Hindlimb muscle (tissue), 1 donor: ENCODE measurements at places on chromosomes 1 and 21. TPM values are rescaled to one million over a fixed set of nuclear protein-coding genes. Genes with fewer than 3 reads are reported as not detected.

DNA sequence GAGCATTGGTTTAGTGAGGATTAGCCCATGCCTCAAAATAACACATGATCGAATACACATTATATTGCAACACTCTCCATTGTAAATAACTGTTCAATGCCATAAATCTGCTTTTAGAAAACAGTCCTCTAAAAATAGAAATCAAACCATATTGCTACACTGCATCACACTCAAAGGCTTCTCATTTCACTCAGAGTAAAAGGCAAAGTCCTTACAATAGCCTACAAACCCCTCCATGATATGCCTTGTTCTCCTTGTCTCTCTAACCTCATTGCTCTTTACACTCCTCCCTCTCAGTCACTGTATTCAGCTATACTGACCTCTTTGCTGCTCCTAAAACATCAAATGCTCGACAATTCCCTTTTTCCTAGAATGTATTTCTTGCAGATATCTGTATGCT lies 64.2 kb downstream of the CYYR1 start:
- DNase-seq = no peak

GRCh38 chr1:192958871-192959270 lies 100.3 kb downstream of the UCHL5 start:
- no peak for DNase-seq

GRCh38 chr1:183023146-183023600 lies at the start of gene LAMC1:
Gene LAMC1, plus strand, starts transcription at chr1:183023420. Its CDS starts 297 bp downstream, at chr1:183023717.
- peak; percentile 90 for DNase-seq

- no peak for DNase-seq
Observed at GRCh38 chr1:179818743-179819173, 58.8 kb downstream of the TOR1AIP2 start.

DNA sequence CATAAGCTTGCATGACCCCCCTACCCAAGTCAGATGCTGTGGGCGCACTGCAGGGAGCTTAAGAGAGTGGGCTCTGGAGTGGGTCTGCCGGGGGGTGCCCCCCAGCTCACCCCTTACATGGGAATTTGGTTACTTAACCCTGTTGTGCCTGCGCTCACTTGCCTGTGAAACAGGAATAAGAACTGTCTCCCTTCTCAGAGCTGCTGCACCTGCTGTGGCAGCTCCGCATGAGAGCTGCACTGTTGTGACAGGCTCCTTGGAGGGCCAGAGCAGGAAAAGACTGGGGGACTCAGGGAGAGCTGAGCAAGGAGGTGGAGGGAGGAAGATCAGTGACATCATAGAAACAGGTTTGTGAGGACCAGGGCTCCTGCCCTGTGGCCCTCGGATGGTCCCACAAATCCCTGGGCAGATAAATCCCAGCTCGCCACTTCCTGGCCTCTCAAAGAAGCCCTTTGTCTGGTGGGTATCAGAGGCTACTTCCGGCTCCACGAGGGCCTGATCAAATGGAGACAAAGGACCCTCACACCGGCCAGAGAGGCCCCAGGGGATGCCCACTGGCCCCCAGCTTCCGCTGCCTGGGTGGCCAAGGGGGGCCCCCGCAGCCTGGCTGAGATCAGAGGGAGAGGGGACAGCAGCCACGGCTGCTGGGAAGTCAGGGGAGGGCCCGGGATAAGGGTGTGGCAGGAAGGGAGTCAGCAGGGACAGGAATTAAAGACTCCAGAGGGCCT lies 28.9 kb upstream of the LAPTM5 start:
- no peak for DNase-seq

DNA sequence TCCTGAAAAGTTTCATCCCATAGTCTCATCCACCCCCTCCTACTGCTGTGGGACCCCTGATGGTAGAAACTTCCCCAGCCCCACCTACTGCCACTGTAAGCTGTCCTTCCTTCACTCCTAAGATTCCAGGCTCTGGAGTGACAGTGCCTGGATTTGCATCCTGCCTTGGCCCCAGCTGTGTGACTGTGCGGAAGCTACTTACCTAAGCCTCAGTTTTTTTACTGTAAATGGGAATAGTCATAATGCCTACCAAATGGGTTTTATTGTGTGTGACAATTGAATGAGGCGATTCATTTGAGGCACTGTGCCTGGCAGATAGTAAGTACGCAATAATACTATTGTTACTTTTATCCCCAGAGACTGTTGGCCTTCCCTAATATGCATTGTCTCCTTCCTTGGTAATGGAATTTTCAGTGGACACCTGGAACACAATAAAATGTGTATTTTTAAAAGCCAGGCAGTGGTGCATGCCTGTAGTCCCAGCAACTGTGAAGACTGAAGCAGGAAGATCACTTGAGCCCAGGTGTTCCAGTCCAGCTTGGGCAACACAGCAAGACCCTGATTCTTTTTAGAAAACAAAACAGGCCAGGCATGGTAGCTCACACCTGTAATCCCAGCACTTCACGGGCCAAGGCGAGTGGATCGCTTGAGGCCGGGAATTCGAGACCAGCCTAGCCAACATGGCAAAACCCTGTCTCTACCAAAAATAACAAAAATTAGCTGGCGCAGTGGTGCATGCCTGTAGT lies 55.0 kb upstream of the ZNF326 start:
- no peak for DNase-seq

The LMX1A gene
- polyA plus RNA-seq = 1.3 TPM

DNA sequence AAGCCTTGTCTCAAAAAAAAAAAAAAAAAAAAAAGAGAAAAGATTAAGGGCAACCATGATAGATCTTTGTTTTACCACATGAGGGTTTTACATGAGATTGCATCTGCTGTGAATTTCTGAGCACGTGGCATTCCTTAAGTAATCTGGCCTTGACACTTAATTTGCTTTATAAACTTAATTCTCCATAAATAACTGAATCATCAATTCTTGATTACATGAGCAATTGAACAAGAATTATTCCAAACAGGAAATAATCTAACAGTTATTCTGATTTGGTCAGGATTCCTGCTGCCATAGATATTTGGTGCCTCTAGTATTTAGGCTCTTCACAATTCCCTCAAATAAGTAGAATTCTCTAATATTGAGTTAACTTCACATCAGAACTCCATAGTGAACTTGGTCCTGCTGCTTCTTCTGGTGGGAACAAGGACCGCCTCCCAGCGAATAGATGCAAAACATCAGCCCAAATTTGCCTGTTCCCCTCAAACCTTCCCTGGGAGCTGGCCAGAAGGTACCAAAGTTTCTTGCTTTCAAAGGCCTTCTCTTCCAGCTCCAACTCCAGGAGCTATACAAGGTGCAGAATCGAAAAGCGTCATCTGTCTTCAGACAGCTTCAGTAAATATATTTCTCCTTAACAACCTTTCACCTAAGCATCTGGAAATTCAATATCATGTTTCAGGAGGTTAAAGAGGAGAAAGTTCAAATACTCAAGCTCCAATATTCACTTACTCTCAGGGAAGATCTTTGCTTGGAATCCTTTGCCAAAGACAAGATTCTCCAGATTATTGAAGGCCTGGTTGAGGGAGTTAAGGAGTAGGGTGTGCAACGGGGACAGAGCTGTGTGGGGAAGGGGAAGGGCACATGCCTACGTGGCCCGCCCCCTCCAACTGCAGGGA lies 1.0 kb downstream of the KRTCAP2 start:
- no peak for DNase-seq

The FCGR3A gene
- 3.4 TPM for polyA plus RNA-seq

DNA sequence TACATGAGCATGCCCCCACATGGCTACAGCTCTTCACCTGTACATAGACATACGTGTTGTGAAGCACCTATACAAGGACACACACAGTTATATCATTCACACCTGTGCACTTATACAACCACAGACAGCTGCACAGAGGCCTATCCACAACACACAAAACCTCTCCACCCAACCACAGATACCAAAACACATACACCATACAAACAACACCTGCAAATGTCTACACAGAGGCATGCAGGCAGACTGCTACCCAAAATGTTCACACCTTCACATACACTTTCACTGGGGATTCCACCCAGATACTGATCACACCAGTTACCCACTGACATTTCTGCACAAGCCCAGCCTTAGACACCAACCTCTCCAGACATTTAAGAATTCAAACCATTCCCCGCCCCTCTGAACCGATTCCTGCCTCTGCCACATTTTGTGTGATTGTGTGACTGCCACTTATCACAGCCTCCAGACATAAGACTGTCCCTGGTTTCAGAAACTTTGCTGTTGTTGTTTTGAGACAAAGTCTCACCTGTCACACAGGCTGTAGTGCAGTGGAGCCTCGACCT lies 2.0 kb downstream of the C1orf232 start:
- no peak for DNase-seq

GRCh38 chr1:38444311-38444710 lies 397.7 kb upstream of the POU3F1 start:
- DNase-seq = no peak

The TMCC2 gene
- 11.8 TPM for polyA plus RNA-seq

- DNase-seq = no peak
Observed at GRCh38 chr1:18819986-18820790, 39.3 kb downstream of the TAS1R2 start.

DNA sequence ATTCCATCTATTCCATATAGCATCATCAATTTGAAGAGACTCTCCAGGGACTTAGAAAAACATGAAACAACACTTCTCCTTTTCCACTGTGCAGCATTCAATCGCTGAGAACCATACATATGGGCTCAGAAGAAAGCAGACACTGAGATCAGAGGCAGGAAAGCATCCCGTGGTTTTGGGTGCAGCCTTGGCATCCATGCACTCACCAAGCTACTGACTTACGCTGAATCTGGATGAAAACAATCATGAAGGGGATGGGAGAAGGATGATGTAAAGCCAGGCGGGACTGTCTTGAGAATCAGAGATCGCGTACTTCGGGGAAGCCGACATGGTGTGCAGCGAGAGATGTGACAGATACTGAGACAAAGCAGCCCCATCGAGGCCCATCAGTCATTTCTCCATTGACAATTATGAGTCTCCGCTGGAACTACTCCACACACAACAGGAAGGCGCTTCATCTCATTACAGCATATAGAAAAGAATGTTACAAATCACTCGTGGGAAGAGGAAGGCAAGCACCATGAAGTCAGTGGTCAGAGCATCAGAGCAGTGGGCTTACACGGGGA lies 2.3 kb upstream of the TIAM1 start:
- no peak for DNase-seq

- no peak for DNase-seq
Observed at GRCh38 chr1:202687370-202687769, 22.9 kb downstream of the SYT2 start.

GRCh38 chr1:167605576-167605975 lies 24.5 kb upstream of the RCSD1 start:
- no peak for DNase-seq

DNA sequence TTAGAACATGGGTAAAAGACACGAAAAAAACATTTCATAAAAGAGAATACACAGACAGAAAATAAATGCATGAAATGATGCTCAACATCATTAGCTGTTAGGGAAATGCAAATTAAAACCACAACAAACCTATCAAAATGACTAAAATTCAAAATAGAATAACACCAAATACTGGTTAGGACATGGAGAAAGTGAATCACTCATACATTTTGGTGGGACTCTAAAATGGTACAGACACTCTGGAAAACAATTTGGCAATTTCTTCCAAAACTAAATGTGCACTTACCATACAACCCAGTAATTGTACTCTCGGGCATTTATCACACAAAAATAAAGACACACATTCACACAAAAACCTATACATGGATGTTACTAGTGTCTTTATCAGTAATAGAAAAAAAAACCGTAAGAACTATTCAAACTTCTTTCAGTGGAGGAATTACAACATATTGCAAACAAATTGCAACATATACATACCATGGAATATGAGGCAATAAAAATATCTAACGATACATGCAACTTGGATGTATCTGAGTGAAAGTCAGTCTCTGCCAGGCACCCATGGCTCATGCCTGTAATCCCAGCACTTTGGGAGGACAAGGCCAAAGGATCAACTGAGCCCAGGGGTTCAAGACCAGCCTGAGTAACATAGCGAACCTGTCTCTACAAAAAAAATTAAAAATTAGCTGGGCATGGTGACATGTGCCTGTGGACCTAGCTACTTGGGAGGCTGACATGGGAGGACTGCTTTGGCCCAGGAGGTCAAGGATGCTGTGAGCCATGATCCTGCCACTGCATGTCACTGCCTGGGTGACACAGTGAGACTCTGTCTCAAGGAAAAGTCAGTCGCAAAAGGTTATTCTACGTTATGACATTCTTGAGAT lies 19.6 kb downstream of the HSF2BP start:
- no peak for DNase-seq

The CTH gene
- 2.5 TPM for polyA plus RNA-seq

DNA sequence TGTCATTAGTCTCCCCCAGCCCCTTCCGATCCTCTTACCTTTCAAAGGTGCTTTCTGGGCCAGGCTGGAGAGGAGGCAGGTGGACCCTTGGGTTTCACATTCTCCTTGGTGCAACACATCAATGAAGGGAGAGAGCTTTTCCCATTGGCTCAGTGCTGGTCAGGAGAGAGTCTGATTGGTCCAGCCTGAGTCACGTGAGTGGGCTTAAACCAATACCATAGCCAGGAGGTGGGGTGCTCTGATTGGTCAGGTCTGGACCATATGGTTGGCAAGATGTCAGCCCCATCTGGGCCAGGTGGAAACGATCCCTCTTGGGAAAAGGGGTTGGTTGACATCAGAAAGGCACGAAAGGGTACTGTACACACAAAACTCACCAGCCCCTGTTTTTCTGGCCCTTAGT lies 44.8 kb upstream of the ABCG1 start:
- DNase-seq = no peak

DNA sequence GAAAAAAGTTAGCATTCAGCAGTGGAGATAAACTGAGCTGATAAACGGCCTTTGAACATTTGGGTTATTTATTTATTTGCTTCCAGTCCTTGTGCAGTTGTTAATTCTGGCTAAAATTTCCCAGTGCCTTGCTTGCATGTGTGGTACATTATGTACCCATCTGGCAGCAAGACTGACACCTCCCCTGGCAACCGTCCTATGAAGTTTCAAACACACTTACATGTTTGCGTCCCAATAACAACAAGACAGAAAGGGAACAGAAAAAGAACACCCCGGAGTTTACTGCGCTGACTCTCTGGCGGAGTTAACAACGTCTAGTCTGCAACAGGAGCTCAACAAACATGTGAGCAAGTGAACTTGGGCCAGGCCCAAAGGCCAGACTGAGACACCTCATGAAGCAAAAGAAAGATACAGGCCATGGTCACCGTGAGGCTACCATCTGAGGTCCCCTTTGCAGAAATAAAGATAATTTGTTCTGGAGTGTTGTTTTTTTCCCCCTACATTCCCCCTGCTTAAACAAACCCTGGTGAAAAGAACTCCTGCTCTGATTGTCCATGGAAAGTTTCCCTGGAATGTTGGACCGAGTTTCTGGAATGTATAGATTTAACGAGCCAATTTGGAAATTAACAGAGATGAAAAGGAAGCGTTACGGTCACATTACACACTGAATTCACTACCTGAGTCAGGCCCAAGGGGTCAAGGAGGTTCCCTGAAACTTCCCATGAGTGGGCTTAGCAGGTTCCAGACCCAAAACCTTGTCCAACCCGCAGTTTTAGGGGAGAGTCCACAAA lies 33.4 kb downstream of the TRABD2B start:
- no peak for DNase-seq

- no peak for DNase-seq
Observed at GRCh38 chr1:233393926-233394680, 66.6 kb downstream of the MAP3K21 start.
